Upper lobe of right lung (tissue), 1 donor: ENCODE measurements at places on chromosomes 16 and 17.

DNA sequence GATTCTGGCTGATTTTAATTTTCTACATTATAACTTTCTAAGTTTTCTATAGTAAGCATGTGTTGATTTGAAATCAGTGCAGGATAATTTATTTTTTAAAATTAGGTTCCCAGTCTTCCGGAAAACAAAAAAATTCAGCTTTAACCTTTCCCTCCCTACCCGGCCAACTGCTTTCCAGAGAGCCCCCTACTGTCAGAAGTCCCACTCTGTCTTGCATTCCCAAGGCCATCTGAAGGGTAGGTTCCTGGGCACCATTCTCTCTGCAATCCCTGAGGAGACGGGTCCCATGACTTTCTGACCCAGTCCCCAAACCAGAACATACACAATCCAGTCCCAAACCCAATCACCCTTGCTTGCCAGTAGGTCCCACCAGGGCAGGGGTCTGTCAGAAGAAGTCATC, 200.3 kb downstream of the CYLD start:
- DNase-seq, result no peak

GRCh38 chr17:48728232-48729231, at the start of gene HOXB13:
Gene HOXB13, minus strand, starts transcription at chr17:48728750. Its CDS starts 157 bp downstream, at chr17:48728593.
- no peak for DNase-seq

DNA sequence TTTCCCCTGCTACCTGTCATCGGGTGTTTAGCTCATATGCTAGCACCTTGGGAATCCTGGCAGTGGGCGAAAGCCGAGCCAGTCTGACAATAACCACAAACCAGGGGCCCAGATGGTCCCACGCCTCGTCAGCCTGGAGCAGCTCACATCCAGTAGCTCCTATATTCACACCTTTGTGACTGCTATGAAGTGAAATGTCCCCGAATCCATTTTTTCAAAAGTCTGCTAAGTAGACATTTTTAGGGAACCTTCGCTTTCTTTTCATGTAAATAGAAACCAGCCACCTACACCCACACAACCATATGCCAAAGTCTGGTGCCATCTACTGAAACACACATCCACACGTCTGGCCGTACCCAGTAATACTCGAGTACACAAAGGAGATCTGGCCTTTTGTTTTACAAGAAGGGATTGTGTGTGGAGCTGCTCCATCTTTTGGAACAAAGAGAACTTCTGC, 176.8 kb downstream of the SLC39A11 start:
- DNase-seq, result no peak

- DNase-seq, result no peak
Measured at GRCh38 chr17:3794557-3795389, 6.2 kb downstream of the ITGAE start.

DNA sequence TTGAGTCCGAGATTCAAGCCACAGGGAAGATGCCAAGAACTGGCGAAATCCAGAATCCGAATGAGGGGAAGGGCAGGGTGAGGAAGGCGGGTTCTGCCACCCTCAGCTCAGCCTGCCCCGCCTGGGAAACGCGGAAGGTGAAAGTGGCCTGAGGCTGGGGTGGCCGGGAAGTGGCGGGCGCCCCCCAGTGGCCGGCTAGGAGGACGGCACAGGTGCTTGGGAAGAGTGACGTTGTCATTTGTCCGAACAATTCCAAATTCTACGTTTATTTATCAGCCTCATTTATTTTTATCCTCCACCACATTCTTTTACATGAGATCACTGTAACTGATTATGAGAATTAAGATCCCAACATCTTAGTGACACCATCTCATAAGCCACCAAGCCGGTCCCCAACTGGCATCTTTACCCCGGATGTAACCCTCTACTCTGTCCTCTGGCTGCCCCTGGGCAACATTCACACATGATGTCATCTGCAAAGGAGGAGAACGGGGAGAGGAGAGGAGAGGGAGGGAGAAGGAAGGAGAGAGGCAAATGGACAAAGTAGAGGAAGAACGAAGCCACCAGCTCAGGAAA, 21.3 kb downstream of the SRCIN1 start:
- peak; percentile 87 for DNase-seq

DNA sequence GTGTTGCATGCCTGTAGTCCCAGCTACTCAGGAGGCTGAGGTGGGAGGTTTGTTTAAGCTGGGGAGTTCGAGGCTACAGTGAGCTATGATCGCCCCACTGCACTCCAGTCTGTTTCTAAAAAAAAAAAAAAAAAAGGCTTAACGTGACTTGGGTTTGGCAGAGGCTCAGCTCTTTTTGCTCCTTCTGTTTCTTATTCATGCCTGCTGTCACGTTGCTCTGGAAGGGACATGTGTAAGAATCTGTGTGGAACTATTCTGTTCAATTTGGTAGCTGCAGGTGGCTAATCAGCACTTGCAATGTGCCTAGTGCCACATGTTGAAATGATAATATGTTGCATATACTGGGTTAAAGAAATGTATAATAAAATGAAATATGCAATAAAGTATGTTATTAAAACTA, 20.9 kb upstream of the SYT17 start:
- no peak for DNase-seq

- no peak for DNase-seq
Measured at GRCh38 chr16:52090080-52090479, 456.9 kb downstream of the TOX3 start.

DNA sequence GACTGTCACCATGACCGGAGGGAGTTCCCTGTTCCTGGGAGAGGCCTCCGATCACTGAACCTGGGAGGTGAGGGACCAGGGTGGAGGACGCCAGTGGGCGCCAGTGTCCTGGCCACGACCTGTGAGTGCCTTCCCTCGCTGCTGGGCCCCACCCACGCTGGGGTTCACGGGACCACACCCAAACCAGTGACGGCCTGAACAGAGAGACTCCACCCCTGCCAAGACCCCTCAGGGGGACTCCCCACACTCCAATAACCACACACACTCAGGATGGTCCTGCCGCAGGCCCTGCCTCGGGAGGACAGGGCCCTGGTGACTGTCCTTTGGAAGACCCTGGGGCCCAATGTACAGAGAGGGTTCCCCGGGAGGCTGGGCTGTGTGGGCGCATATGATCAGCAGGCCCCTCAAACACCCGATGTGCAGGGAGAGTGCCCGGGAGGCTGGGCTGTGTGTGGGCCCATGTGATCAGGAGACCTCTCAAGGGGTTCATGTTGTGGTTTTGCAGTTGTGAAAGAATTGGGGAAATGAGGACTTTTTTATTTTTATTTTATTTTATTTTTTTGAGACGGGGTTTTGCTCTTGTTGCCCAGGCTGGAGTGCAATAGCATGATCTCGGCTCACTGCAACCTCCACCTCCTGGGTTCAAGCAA, 26.6 kb downstream of the TPSD1 start:
- no peak for DNase-seq

DNA sequence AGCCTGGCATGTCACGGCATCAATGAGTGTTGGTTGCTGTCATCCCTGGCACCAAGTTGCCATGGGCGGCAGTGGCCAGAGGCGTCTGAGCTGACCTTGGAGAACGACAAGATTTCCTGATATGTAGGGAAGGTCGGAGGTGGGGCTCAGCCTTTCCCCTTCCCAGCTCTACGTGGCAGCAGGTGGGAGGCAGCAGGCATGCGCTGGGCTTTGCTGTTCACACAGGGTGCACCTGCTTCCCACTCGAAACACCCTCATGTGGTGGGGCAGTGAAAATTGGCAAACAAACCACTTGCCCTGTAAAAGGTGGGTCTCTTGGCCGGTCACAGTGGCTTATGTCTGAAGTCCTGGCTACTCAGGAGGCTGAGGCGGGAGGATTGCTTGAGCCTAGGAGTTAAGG, 12.3 kb upstream of the TFAP4 start:
- no peak for DNase-seq

DNA sequence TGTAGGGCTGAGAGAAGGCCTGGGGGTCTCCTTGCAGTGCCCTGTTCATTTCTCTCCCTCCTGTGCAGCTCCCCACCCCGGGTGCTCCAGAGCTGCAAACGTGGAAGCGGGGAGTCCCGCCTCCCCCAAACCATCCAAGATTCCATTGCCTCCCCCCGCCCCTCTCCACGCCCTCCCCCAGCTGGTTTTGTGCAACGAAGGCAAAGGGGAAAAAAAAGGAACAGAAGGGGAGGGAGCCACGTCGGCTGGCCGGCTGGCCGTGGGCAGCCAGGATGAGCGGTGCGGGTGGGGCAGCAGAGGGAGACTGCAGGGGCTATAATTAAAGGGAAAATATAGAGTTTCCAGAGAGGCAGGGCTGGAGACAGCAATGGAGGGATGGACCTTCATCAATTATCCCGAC, 1.7 kb upstream of the COL1A1 start:
- no peak for DNase-seq

DNA sequence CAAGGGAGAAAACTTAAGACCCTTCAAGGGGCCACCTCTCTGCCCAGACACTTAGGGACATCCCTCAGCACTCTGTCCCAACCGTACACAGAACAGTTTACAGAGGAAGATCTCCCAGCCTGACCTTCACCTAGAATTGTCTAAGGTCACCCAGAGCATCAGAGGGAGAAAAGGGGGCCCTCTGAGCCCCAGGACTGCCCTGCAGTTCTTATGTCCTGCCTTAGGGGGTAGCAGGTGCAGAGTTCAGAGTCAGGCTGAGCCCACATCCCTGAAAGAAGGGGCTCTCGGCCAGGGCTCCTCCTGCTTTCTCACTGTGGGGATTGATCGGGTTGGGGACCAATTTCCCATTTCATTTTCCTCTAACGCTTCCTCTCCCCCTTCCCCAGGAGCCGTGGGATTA, 15.4 kb downstream of the CA4 start:
- DNase-seq, result no peak

DNA sequence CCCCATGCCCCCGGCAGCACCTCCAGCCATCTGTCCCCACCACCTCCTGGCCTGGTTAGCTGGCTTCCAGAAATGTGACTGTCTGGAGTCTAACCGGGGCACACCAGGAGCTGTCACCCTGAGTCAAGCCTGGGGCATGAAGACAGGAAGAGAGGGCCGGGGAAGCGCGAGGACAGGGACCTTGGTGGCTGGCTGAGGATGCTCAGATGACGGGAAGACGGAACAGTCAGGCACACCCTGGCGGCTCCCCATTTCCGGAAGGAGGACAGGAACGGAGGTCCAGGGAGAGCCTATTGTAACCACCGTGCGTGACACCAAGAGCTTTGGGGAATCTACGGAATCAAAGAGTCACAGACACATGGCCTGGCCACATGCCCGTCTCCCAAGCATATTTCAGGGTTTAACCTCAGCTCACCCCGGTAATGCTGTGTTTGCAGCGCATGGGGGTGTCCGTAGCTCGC, 51.7 kb downstream of the SDK2 start:
- DNase-seq, result no peak

DNA sequence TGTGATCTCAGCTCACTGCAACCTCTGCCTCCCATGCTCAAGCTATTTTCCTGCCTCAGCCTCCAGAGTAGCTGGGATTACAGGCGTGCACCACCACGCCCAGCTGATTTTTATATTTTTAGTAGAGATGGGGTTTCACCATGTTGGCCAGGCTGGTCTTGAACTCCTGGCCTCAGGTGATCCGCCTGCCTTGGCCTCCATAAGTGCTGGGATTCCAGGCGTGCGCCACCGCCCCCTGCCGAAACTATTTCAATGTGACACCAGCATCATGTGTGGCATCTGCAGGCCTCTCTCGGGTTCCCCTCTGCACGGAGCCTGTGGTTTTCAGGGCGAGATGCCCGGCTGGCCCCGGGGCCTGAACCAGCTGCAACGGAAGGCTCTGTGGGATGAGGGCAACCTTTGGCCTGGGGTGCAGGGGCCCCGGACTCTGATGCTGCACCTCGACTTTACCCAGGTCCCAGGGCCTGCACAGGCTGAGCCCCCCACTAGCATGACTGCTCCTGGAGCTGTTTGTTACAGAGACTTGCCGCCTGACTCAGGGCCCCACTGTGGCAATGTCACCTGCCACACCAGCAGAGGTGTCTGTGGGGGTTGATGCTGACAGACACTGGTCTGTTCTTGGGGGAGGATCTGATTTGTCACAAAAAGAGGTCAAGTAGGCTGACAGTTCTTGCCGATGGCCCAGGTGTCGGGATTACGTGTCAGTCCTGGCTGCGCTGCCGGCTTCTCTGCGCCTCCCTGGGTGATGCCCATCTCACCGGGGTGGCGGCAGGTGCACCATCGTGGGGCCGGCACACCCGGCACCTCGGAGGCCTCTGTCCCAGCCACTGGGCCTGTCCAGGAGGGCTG, 8.6 kb upstream of the TEX19 start:
- no peak for DNase-seq

DNA sequence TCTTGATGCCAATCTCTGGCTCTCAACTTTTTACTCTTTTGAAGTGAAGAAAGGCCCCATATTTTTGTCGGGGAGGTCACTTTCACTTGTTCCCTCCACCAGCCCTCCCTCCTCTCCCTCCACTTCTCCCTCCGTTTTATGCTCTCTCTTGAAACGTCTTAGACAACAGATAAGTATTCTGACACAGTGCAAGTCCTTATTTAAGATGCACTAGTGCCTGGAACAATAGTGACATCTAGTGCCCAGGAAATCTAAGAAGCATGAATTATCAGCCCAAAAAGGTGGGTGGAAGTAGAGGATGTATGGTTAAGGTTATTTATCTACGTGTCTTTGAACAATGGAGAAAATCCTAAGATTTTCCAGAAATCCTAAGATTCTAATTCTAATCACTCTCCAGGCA, 17.9 kb downstream of the PSME3IP1 start:
- no peak for DNase-seq

- DNase-seq, result no peak
Measured at GRCh38 chr16:252366-253337, 18.0 kb downstream of the FAM234A start.

DNA sequence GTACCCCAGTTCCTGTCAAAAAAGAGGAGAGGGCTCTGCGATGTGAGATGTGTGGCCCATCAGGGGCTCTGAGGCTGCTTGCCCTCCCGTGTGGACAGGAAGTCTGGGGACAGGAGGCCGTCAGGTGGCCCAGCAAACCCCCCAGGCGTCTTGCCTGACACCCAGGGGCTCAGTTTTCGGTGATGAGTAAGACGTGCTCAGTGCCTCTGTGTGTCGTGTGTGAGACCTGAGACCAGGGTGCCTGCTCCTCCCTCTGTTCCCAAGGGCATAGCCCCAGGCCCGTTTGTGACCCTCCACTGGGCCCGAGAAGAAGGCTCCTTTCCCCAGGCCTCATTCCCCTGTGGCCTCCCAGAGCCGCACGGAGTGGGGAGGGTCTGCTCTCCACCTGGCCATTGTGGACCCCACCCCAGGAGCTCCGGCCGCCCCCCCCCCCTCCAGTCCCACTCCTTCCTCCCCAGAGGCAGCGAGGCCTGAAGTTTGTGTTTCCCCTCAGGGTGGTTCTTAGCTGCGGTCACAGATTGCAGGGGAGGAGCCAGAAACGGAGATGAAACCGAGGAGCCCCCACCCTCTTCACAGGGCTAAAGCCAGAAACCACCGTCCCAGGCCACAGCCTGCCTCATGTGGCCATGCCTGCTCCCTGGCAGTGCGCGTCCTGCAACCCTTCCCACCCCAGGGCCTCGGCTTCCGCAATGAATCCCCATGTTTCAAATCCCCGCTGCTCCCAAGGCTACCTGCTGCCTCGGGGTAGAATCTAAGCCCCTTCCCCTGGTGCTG, 4.9 kb upstream of the ACTG1 start:
- peak; percentile 62 for DNase-seq
